Occipital lobe (tissue), 3 donors: ENCODE measurements at places on chromosomes 16 and 17. TPM values are rescaled to one million over a fixed set of nuclear protein-coding genes. Genes with fewer than 3 reads are reported as not detected.

DNA sequence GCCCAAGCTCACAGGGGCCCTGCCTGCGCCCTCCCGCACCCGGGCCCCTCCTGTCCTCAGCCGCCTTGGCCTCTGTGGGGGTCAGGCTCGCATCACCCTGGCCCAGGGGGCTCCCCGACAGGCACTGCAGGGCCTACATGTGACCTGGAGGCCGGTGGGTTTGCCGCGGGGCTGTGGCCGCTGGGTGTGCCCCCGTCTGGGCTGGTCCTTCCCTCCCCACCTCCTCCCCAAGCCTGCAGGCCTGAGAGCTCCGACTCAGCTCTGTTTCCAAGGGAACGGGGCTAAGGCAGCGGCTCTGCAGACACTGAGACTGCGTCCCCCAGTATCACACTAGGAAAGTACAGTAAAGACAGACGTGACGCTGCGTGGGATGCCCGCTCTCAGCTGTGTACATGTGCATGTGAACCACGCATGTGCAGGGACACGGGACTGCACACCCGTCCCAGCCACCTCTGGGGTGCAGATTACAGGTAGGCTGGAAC lies 16.5 kb upstream of the WDR45B start:
- peak; percentile 70 for DNase-seq

DNA sequence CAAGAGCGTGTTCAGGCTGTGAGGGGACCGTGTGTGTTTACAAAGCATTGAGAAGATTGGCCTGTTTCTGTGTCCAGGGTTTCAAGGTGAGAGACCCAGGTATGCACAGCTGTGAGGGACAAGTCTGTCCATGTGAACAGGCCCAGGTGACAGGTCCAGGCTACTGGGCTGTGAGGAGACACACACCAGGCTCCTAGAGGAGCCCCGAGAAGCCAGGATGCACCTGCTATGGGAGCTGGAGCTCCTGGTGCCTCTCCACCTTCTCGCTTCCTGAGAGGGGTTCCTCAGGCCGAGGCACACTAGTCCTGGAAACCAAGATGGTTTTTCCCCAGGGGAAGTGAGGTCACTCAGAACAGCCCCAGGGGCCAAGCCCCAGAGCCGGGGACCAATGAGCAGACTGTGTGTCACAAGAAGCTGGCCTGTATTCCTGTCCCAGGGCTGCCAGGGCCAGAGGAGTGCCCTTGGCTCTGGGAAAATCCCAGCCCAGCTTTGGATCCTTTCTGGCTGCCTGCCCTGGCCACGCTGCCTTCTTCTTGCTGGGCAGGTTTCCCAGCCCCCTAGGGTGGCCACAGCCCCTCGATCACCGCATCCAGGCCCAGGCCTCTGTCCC lies 153.4 kb upstream of the PLCG2 start:
- peak; percentile 18 for DNase-seq

DNA sequence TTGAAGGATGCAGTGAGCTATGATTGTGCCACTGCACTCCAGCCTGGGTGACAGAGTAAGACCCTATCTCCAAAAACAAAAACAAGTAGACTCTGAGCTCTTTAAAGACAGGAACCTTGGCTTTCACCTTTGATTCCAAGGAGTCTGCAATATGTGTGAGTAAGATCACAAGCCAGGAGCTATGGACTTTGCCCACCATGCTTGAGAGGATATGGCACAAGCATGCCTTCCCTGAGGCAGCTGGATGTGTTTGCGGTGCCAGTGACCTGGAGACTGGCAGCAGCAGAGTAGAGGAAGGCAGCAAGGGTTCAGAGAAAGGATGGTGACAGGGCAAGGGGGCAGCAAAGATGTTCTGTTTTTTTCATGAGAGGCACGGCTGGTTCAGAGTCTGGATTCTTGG lies 14.5 kb upstream of the PRKCA start:
- DNase-seq: no peak

SLC6A2 gene
- total RNA-seq: not detected

DNA sequence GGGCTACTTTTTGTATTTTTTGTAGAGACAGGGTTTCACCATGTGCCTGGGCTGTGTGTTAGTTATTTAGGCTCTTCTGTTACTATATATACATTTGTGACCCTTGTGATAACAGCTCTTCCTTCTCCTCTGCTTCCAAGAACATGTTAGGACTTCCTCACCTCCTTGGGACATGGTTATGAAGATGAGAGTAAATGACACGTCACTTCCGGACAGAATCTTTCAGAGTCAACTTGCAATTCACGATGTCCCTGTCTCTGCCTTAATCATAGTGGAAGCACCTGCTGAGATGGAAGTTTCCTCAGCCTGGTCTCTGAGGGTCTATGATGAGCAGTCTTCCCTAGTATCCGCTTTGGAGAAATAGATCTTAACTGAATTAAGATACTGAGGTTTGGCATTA lies 42.9 kb downstream of the CCDC42 start:
- no peak for DNase-seq

GRCh38 chr17:77248216-77249114 lies 107.7 kb downstream of the SEC14L1 start:
- DNase-seq: no peak

DYNC1LI2 gene
- total RNA-seq: 175 TPM

EFCAB5 gene
- 2.2 TPM for total RNA-seq

DNA sequence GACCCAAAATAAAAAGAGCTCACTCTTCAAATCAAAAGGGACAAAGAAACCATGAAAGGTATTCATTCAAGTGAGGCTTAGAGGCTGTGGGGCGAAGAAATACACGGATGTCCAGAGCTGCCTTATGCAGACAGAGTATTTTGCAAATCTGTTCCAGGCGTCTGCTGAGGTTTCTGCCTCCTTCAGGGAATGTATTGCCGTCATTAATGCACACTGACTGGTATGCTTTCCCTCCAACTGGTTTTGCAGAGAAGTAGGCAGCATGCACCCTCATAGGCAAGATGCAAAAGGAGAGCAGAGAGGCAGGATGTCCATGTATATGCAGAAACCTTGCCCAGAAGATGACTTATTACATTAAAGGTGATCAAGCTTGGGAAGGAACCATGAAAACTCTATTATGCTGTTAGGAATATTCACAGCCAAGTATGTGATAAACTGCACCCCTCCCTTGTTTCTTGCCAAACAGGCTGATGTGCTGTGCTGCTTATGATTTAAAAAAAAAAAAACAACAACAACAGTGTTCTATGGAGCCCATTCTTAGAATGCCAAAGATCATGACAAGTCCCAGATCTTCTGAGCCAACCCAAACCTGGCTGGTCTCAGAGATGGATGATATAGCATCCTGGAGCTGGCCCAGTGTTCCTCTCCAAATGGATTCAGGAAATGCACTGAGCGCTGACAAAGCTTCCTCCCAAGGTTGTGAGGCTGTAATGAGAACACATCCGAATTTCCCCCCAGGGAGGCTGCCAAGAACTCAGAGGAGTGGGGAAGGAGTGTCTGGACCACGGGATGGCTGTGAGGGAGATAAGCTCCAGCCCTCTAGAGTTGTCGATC lies 77.6 kb upstream of the HLF start:
- no peak for DNase-seq

- no peak for DNase-seq
Measured at GRCh38 chr17:19482576-19482975, 51.1 kb upstream of the SLC47A1 start.

DNA sequence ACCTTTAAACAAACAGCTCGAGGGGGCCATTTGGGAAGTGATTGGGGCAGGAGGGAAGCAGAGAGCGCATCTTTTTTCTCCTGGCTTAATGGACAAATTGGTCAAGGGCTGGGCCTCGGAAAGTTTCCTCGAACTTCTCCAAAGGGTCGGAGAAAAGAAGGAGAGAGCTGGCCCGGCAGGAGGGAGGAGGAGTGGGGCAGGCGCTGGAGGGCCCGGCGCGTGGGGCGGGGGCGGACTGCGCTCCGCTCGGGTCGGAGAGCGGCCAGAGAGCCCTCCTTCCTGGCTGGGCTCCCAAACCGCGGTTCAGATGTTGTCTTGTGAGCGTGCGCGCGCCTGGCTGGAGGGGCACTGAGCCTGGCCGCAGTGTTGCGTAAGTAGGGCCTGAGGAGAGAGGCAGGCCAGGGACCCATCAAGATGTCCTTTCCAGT lies 1.2 kb downstream of the MMP2 start:
- DNase-seq: no peak

- no peak for DNase-seq
Measured at GRCh38 chr16:15576960-15577958, 65.7 kb downstream of the MARF1 start.

DNA sequence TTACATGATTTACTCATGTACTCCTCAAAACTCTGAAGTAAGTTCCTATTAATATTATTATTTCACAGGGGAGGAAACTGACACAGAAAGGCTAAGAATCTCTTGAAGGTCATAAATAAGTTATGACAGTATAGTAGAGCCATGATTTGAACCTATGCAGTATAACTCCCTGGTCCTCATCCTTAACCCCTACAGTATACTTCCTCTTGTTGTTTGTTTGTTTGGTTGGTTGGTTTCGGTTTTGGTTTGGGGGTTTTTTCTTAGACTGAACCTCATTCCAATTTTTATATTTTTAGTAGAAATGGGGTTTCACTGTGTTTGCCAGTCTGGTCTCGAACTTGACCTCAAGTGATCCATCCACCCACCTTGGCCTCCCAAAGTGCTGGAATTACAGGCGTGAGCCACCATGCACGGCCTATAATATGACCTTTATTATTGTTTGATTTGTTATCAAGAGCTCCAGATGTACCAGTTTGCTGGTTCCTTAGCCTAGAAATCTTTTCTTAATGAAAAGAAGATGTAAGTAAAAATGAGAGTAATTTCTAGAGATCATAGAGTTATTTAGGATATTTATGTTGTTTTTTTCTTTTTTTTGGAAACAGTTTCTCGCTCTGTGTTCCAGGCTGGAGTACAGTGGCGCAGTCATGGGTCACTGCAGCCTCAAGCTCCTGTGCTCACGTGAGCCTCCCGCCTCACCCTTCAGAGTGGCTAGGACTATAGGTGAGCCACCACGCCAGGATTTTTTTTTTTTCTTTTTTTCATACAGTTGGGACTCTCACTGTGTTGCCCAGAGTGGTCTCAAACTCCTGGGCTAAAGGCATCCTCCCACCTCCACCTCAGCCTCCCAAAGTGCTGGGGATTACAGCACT lies 4.8 kb downstream of the PRR11 start:
- no peak for DNase-seq

ADGRG3 gene
- 0.16 TPM for total RNA-seq

DNA sequence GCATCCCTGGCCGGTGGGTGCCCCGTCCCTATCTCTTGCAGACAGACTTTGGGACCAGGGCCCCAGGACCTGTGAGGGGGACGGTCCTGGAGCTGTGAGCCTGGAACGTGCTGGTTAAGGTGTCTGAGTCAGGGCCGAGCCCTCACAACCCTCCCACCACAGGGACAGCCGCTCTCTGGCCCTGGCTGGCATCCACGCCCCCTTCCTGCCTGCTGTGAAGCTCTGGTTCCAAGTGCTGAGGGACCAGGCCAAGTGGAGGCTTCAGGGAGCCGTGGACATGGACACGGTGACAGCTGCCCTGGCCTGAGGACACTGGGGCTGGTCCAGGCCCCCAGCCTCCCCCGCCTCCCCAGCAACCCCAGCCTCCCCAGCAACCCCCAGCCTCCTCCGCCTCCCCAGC lies 6.6 kb downstream of the TSR3 start:
- no peak for DNase-seq

HAP1 gene
- total RNA-seq: 0.16 TPM

DHX8 gene
- total RNA-seq: 36.3 TPM

- DNase-seq: no peak
Measured at GRCh38 chr16:13835387-13835786, 84.6 kb upstream of the ERCC4 start.

TMEM92 gene
- not detected for total RNA-seq

OTOP2 gene
- not detected for total RNA-seq

GINS2 gene
- 4.2 TPM for total RNA-seq

- DNase-seq: no peak
Measured at GRCh38 chr17:31608659-31609254, 217.3 kb downstream of the RAB11FIP4 start.

GRCh38 chr17:76561332-76561731 lies 21.5 kb downstream of the PRCD start:
- DNase-seq: no peak

DNA sequence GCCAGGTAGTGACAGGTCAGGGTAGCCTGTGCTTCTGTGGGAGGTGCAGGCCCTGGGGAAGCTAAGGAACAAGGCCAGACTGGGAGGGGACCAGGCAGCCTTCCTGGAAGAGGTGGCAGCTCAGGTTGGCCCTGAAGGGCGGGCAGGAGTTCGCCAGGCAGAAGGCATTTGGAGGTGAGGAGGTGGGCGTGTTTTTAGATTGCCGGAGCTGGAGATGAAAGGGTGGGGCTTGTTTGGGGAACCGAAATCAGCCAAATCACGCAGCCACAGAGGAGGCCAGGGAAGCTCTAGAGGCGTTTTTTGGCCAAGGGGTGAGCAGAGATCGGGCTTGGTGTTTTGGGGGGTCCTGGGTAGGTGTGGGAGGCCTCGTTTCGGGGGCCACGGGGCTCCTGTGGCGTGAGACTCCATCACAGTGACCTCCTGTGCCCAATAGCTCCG lies 7.6 kb downstream of the ADCY7 start:
- DNase-seq: no peak

MGRN1 gene
- total RNA-seq: 41.5 TPM

- DNase-seq: no peak
Measured at GRCh38 chr16:87044829-87045228, 272.4 kb downstream of the C16orf95 start.
